ENCODE measurements at places on chromosomes 1 and 21. TPM values are rescaled to one million over a fixed set of nuclear protein-coding genes. Genes with fewer than 3 reads are reported as not detected.

GRCh38 chr1:232090816-232091215 is 464.2 kb downstream of the DISC1 start:
- no peak overlapping the region for H3K27ac ChIP-seq
- peaks cover 8% of the 10 kb centered on the region for H3K27me3 ChIP-seq
- no peaks in the 10 kb centered on the region for H3K36me3 ChIP-seq

TTC34 gene
- total RNA-seq = 3.1 TPM

GRCh38 chr1:212035835-212036605 is 472 bp downstream of the DTL start:
- no peak for DNase-seq
- peaks cover 32% of the 10 kb centered on the region for H3K4me1 ChIP-seq
- H3K27me3 ChIP-seq = no peaks in the 10 kb centered on the region
- peak overlapping the region; percentile 99 for H3K27ac ChIP-seq

DNA sequence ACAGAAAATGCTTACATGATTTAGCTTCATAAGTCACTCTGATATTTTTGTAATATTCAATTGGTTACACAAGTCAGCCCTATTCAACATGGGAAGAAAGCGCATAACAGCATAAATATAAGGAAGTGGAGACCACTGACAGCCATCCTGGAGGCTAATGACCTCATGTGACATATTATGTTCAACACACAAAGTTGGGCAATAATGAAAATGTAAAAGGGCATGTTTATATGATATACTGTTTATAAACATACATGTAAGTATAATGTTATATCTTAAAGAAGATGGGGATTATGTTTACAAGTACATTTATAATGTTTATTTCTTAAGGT is 30.2 kb downstream of the EVI5 start:
- H3K36me3 ChIP-seq = peaks cover 4% of the 10 kb centered on the region
- H3K4me3 ChIP-seq = no peak overlapping the region
- no peak overlapping the region for H3K27ac ChIP-seq
- H3K27me3 ChIP-seq = no peaks in the 10 kb centered on the region
- peaks cover 7% of the 10 kb centered on the region for H3K4me1 ChIP-seq

GRCh38 chr1:38872401-38873026 is 634 bp downstream of the MYCBP start:
- no peaks in the 10 kb centered on the region for H3K36me3 ChIP-seq
- H3K27ac ChIP-seq = no peak overlapping the region
- H3K27me3 ChIP-seq = no peaks in the 10 kb centered on the region
- no peak for DNase-seq

DNA sequence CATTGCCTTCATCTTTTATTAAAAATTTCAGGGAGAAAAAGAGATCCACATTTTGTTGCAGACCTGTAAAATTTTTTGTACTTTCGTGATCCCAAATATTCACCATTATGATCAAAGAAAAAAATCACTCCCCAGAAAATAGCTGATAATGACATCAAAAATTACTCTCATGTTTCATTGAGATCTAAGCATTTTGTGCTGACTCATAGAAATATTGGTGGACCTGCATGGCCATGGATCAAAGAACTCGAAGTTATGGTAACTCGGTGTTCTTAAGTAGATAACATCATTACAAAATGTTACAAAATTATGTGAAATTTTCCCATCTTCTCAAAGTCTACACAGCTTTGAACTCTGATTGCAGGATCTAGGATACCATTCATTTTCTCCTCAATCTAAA is 135.8 kb downstream of the PTGER3 start:
- no peak overlapping the region for H3K4me3 ChIP-seq
- H3K27ac ChIP-seq = no peak overlapping the region
- no peaks in the 10 kb centered on the region for H3K36me3 ChIP-seq

CGN gene
- total RNA-seq = 128 TPM

MARCKSL1 gene
- total RNA-seq = 774 TPM

OLIG2 gene
- 1.4 TPM for total RNA-seq

DNA sequence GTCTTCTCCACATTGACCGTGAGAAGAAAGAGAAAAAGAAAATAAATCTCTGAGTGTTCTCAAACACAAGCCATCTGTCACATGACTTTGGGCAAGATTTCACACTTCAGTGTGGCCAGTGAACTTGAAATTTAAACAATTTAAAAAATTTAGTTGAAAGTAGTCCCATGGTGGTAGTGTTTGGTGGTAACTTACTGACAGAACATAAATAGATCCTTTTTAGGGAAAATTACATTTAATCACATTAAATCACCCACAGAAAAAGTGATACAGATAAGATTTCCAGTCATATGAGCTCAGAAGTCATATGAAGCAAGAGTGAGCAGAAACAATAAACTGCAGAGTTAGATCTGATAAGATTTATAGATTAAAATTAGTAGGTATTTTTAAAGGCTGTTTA is 31.9 kb upstream of the SGIP1 start:
- H3K4me1 ChIP-seq = no peaks in the 10 kb centered on the region
- no peak overlapping the region for H3K4me3 ChIP-seq
- DNase-seq = no peak
- no peaks in the 10 kb centered on the region for H3K36me3 ChIP-seq
- H3K27ac ChIP-seq = no peak overlapping the region

DNA sequence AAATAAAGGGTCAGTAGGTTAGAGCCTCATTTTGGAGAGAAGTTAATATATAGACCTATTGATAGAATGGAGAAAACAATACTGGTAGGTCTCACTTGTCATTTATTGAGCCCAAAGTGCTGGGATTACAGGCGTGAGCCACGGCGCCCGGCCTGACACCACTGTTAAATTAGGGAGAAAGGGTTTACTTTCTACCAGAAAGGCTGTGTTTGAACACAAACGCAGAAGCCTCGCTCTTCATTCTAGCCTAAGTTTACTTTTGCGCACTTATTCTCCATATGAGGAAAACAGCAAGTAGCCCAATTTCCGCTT is 710 bp upstream of the PRPF3 start:
- H3K36me3 ChIP-seq = peaks cover 6% of the 10 kb centered on the region
- no peak for DNase-seq
- peak overlapping the region; percentile 97 for H3K27ac ChIP-seq
- no peaks in the 10 kb centered on the region for H3K27me3 ChIP-seq
- H3K4me3 ChIP-seq = peak overlapping the region; percentile 97

FLG2 gene
- not detected for total RNA-seq

B3GALT2 gene
- 0.79 TPM for total RNA-seq

GRCh38 chr1:183841950-183842794 is 37.3 kb downstream of the RGL1 start:
- H3K4me3 ChIP-seq = no peak overlapping the region
- H3K4me1 ChIP-seq = peaks cover 18% of the 10 kb centered on the region
- H3K27me3 ChIP-seq = no peaks in the 10 kb centered on the region
- no peak for DNase-seq
- no peak overlapping the region for H3K27ac ChIP-seq

- H3K36me3 ChIP-seq = peaks cover 1% of the 10 kb centered on the region
- H3K4me3 ChIP-seq = no peak overlapping the region
- H3K27me3 ChIP-seq = no peaks in the 10 kb centered on the region
Measured at GRCh38 chr1:230797376-230797920, 50.3 kb downstream of the CAPN9 start.

GRCh38 chr1:219143735-219144134 is 29.9 kb upstream of the LYPLAL1 start:
- H3K27me3 ChIP-seq = no peaks in the 10 kb centered on the region
- no peak overlapping the region for H3K27ac ChIP-seq

DNA sequence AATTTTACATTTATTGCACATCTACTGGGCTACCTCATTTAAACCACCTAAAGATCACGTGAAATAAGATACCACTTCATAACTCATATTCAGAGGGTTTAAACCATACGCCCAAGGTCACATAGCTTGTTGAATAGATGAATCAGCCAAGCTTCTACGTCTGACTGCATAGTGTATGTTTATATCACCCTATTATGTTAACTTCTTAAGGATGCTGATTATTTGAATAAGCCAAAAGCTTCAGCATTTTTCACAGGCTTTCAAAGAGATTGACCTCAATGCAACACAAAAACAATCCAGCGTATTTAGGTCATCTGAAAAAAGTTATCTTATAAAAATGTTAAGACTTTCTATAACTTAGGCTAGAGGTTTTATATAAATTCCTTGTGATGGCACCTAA is 373.8 kb downstream of the TGFB2 start:
- no peak for DNase-seq
- no peaks in the 10 kb centered on the region for H3K27me3 ChIP-seq
- H3K36me3 ChIP-seq = no peaks in the 10 kb centered on the region
- no peak overlapping the region for H3K4me3 ChIP-seq
- H3K27ac ChIP-seq = no peak overlapping the region
